ENCODE measurements at places on chromosomes 4 and X.

DNA sequence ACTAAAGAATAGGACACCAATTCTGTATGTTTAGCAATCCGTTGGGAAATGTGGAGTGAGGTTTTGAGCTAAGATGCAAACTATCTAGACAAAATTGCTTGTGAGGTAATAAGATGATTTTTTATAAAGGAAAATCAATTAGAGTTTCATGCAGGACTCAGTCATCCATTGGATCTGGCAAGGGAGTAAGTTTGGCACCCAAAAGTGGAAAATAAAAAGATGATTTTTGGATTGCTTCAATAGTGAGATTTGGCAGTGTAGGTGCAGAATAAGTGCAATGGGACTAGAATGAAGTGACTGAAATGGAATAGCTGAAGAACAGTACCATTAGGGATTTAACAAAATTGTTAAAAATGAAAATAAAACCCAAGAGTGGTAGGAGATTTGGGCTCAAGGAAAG is 290.5 kb upstream of the EPHA5 start:
- no peak for DNase-seq

DNA sequence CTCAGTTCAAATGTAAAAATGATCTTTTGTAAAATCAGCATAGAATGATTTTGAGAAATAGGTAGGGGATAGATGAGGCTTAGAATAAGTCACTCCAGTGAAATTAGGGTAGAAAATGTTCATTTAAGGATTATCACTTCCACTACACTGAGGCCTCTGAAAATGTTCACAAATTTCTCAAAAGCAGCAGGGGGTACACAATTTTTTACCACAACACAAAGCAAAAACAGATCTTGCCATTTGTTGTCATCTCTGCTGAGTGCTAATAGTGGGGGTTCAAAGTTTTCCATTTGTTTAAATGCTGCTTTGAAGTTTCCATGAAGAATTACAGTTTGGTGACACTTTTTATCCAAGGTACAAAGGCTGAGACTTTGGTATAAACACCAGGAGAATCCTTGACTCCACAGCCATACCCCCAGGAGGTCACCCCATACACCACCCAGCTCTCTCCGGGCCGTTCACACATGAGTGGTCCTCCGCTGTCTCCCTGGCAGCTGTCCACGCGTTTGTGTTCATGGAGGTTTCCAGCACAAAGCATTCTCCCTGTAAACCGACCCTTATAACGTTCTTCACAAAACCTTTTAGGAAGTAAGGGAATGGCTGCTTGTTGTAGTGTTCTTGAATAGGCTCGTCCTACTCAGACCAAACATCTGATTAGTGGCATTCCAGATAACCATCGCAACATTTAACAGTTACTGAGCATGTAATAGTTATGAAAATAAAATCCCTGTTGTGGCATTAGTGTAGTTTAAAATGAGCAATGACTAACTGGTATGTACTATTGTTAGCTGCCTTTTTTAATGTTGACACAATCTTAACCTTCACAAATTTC is 71.0 kb downstream of the PRSS12 start:
- DNase-seq = no peak

DNA sequence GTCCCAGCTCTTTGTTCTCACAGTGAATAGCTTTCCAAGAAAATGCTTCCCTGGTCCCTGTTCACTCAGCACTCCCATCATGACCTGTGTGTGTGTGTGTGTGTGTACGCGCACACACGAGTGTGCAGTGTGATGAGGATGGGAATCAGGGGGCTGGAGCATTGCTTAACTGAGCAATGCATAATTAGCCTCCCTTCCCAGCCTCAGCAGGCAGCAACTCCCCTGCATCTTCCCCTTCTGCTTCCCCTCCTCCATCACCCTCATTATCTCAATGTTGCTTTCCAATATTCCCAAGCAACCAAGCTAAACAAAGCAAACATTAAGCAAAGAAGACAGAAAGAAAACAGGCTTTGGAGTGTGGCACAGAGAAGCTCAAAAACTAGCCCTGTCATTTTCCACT is 137.0 kb downstream of the RBM47 start:
- DNase-seq = no peak

DNA sequence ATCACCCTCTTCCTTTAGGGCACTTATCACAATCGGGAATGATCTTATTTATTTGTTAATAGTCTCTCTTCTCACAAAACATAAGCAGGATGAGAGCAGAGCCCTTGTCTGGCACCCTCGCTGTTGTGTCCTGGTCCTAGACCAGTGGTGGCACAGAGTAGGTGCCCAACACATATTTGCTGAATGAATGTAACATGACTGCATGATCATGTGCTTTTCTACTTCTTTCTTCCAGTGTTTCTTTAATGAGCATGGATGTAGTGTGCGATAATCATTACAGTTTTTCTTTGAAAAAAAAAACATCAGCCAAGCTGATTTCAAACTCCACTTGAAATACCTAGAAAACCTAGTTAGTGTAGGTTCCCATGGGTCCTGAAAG is 164.1 kb downstream of the CHIC2 start:
- DNase-seq = no peak

DNA sequence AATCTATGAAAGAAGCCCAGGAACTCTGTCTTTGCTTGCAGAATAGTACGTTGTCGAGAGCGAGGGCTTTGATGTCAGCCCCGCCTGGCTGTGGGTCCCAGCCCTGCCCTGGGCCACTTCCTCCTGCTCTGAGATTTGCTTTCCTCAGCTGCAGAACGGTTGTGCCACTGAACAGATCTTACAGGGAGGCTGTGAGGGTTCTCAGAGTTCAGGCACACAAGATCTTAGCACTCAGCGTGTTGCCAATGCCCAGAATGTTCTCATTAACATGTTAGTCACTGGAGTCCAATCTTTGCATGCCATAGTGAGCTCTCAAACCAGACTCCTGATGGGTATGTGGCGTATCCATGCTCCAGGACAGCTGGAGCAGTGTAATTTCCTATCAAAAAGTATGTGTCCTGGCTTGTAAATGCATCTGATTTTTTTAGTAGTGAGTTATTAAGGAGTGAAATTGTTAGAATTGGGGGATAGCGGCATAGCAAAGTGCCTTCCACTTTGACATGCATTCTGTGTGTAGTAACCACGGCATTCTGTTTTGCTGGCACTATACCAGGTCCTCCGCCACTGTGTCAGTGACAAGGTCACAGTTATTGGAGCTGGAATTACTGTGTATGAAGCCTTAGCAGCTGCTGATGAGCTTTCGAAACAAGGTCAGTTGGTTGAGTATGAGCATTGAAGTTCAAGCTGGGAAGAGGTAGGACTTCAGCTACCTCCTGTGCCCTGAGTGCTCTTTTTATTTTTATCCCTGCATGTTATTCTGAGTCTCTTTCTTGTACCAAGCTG is 31.6 kb downstream of the TKTL1 start:
- no peak for DNase-seq

- DNase-seq = no peak
Observed at GRCh38 chrX:68833448-68833805, 4.6 kb downstream of the EFNB1 start.

DNA sequence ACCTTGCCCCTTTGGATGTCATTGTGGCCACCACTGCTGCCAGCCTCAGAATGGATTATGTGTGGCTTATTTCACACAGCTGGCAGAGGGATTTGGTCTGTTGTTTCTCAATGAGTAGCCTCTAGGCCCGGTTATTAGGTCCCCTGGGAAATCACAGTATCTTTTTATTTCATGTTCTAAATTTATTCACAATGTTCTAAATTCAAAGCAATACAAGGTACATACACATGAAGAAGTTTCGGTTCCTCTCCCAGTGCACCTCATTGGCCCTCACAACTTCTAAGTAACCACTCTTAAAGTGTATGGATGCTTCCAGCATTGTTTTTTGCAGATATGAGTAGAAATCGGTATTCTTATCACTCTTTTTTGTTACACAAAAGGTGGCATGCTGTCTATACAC is 262.7 kb downstream of the RCHY1 start:
- DNase-seq = no peak

DNA sequence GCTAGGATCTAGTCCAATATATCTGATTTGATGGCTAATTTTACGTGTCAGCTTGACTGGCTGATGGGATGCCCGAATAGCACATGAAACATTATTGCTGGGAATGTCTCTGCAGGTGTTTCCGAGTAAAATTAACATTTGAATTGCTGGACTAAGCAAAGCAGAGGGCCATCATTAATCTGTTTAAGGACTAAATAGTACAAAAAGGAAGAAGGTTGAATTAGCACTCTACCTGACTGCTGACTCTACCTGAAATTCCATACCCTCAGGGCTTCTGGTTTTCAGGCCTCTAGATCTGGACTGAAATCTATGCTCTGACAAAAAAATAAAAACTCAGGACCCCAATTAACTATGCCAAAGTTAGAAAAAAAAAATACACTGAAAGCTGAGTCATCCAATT is 1021.9 kb downstream of the FAM133A start:
- DNase-seq = no peak

- DNase-seq = no peak
Observed at GRCh38 chr4:1473718-1474117, 67.5 kb upstream of the NKX1-1 start.

DNA sequence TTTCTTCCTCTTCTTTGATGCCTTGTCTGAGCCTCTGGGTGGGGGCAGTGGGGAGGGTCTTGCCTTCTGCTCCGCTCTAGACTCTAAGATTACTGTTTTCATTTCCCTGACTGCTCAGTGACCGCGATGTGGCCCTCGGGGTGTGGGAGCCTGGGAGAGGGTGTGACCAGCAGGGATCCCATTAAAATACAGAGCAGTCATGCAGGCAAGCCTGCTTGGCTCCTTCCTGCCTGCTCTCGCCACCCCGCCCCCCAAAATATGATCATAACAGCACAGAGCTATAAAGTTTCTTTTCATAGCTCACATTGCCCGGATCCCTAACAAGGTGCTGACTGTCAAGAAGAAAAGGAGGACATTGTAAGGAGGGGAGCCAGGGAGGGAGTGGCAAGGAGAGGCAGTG is 332.9 kb downstream of the RAB28 start:
- DNase-seq = no peak

GRCh38 chrX:54178100-54178940 is 4.7 kb downstream of the FAM120C start:
- no peak for DNase-seq

DNA sequence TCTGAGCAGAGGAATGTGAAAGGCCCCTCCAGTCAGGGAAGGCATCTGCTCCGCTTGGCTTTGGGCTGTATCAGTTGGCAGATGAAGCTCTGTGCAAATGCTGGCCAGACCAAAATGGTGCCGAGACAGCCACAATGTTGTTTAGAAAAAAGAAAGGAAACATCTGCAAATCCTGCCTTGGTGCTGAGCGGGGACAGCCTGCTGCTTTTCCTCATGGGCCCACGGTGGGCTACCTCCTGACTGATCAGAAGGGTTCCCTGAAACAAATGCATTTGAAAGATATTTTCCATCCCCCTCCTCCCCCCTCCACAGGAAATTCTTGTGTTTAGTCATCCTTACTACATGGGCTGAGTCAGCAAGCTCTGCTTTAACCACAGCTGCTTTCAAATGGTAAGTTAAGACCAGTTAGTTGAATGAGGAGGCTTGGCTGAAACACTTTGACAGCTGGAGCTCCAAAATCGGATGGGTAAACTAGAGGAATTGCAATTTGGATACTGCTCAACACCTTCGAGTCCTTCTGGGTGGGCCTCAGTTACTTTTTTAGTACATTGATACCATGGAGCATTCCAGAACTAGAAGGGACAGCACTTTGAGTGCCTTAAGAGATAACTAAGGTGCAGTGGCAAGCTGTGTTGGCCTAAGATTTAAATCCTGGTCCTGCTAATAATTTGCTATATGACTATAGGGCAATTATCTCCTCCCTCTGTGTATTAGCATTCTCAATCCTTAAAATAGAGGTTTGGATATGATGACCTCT is 36.0 kb downstream of the PLAC1 start:
- DNase-seq = peak; percentile 54

DNA sequence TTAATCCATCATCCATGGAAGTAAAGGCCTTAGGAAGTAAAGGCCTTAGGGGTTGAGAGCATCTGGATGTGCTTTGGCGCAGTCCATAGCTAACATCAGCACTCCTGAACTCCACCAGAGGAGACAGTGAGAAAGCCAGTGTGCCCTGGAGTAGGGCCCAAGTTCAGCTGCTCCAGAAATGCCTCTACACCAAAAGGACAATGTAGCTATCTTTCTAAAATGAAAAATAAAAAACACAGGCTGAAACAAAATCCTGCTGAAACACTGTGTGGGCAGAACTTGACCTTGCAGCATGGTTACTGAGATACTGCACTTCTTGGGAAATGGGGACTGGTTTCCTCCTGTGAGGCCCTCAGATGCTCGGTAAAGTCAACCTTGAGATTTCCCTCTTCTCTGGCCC is 29.3 kb downstream of the SH3RF1 start:
- no peak for DNase-seq

DNA sequence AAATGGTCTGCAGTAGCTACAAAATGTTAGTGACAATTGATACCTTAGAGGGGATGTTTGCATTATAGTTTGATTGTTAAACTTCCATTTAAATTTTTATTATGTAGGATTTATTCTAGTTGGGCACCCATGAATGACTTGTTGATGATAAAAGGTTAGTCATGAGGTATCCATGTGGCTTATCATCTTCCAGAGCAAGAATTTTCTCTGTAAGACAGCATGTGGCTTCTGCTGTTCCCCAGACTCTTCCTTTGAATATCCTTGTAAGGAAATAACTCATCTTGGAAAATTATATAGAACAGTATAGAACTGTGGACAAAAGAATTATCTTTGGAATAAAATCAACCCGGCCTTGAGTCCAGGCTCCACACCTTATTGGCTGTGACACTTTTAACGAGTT is 40.1 kb upstream of the KLHL8 start:
- DNase-seq = no peak

GRCh38 chr4:63396269-63396668 is 1013.0 kb downstream of the TECRL start:
- no peak for DNase-seq
